ENCODE measurements at places on chromosomes 2 and 18.

GRCh38 chr18:34730774-34731173, 20.7 kb downstream of the DTNA start:
- no peak for DNase-seq

GRCh38 chr2:15760232-15760910, 168.7 kb downstream of the DDX1 start:
- no peak for DNase-seq

DNA sequence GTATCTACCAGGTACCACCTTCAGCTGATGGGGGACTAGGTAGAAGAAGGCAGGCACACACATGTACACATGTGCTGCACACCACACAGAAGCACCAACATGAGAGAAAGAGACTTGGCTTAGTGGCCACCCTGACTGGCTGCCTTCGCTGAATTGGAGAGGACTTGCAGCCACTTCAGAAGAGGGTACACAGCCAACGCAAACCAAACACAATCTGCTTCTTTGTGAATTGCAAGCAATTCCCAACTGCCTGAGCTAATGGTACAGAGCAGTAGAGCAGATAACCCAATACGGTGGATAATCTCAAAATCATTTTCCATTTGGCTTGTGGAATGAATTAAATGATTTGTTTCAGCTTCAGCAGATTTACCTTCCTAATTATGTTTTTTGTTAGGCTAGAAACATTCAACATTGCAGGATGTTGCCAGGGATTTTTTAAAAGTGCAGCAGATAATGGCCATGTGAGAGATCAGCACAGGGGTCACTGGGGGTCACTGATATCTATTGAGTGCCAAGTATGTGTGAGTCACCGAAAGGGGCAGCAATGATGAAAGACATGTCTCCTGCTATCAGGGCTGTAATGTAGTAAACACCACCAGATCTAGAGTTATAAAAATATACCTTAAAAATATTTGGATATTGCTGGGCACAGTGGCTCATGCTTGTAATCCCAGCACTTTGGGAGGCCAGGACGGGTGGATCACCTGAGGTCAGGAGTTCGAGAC, 652.6 kb downstream of the BCL11A start:
- DNase-seq, result no peak

GRCh38 chr2:42169874-42170521, 845 bp downstream of the EML4 start:
- DNase-seq, result no peak

- DNase-seq, result no peak
Measured at GRCh38 chr18:13614641-13615288, 111.6 kb downstream of the FAM210A start.

- no peak for DNase-seq
Measured at GRCh38 chr18:36830158-36830495, 1.2 kb downstream of the KIAA1328 start.

GRCh38 chr2:217366266-217366895, 506.5 kb upstream of the TNP1 start:
- DNase-seq, result no peak
